Progenitor cell of endocrine pancreas (in vitro differentiated cells): ENCODE measurements at places on chromosomes 6 and 20. TPM values are rescaled to one million over a fixed set of nuclear protein-coding genes. Genes with fewer than 3 reads are reported as not detected.

Gene SH3BGRL2
- total RNA-seq: 47.4 and 49.1 TPM in 2 replicates

Gene SLC13A3
- total RNA-seq: 2.9 and 5.0 TPM in 2 replicates

Gene HLA-DRB5
- 0.60 and 0.71 TPM in 2 replicates for total RNA-seq

Gene CAGE1
- not detected in 2 replicates for total RNA-seq

Gene PLAGL2
- 57.1 and 59.3 TPM in 2 replicates for total RNA-seq

Gene DDO
- not detected in 2 replicates for total RNA-seq

Gene LTB
- total RNA-seq: 0.57 TPM in 1 of 2 replicates, not detected in the other

Gene ZSWIM1
- total RNA-seq: 13.3 and 15.1 TPM in 2 replicates

Gene GGTLC1
- total RNA-seq: not detected in 2 replicates

Gene DNAH8
- total RNA-seq: 0.12 and 0.13 TPM in 2 replicates
